Fibroblast of upper back skin (primary cell): ENCODE measurements at places on chromosomes 1 and 21.

GRCh38 chr1:37471345-37472231 is 2.8 kb upstream of the ZC3H12A start:
- peak; percentile 90 for DNase-seq

DNA sequence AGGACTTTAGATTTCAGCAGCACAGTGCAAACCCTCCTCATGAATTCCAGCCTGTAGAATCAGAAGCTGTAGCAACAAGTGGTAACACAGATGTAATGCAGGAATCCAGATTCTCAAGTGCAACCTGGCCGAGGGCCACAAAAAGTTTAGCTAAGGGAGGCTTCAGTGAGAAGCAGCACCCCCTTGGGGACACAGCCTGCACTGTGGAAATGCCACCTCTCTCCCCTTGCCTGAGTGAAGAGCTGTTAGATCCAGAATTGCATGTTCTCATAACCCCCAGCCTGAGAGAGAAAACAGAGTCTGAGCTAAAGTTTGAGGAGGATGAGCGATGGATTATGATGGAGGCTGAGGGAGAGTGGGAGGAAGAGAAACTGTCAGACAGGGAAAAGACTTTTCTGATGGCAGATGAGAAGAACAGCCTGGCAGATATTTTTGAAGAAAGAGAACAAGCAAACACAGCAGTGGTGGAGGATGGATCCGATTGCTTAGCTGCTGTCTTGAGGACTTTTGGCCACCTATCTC is 80.5 kb upstream of the BMP8A start:
- DNase-seq: peak; percentile 97

GRCh38 chr1:2414297-2414958 is 2.1 kb upstream of the PEX10 start:
- peak; percentile 60 for DNase-seq

- no peak for DNase-seq
Measured at GRCh38 chr1:22030473-22030872, 22.0 kb upstream of the CDC42 start.

DNA sequence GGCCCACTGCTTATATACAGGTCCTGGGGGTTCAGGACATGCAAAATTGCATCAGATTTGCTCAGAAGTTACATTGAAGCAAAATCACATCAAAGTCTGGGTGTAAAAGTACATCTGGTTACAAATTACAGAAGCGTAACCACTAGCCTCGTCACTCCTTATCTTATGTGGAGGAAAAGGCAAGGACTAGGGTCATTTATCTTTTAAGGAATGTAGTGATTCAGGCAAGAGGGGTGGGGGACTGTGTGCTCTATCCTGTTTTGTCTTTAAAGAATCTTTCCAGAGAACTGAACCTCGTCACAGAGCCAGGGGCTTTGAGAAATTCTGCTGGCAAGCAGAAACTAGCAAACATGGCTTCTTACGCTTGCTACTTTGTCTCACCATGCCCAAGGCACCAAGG is 61.1 kb upstream of the RAB4A start:
- DNase-seq: peak; percentile 89

GRCh38 chr21:45154511-45155508 is 80.4 kb downstream of the ADARB1 start:
- peak; percentile 72 for DNase-seq

- DNase-seq: peak; percentile 97
Measured at GRCh38 chr1:221101807-221102605, 222.8 kb downstream of the HLX start.

DNA sequence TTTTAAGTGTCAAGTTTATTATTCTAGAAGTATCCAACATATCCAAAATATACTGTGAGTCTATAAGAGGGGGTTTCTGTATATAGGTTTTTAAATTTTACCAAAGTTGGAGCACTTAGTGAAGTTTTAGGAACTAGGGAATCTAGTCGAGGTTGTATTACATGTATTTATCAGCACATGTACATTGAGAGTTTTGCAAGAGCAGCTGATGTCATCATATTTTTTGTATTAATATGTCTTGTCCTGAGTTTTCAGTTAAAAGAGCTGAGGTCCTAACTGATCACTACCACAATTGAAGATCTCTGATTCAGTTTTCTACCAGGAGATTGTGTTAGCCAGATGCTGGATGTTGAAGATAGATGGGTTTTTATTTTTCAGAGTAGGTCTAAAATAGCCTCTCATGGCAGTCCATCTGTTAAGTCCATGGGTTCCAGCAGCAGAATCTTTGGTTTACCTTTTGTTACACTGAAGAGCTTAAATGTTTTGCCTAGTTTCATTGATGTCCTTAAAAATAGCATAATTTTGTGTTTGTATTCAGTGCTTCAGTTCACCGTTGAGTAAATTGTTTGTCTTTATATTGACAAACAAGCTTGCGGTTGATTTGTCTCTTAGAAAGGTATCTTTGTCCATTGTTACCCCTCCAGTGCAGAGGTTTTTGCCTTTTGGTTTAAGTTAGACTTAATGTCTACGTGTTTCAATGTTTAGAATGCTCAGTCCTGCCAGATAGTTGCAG is 16.0 kb downstream of the YBX1 start:
- no peak for DNase-seq

GRCh38 chr1:91745640-91746373 is 140.1 kb downstream of the TGFBR3 start:
- DNase-seq: peak; percentile 46

GRCh38 chr21:41768437-41769042 is 1.7 kb upstream of the RIPK4 start:
- peak; percentile 67 for DNase-seq

DNA sequence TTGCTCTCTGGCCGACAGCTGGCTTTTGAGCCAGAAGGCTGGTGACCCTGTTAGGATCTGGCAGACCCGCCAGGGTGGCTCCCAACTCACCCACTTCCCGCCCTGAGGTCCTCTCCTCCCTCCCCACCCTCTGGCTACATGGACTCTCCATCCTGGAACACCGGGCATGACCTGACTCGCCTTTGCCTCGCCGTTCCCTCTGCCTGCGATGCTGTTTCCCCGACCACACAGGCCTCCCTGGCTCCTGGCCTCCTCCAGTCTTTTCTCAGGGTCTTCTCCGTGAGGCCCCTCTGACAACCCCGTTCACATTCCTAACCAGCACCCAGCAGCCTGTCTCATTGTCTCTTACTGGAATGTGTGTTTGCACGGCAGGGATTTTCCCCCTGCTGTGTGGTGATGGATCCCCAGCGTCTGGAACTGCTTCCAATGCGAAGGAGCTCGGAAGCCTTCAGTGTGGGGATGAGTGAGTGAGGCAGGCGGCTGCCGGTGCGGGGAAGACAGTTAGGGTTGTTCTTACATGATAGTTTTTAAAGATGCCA is 46.0 kb upstream of the POFUT2 start:
- peak; percentile 68 for DNase-seq

DNA sequence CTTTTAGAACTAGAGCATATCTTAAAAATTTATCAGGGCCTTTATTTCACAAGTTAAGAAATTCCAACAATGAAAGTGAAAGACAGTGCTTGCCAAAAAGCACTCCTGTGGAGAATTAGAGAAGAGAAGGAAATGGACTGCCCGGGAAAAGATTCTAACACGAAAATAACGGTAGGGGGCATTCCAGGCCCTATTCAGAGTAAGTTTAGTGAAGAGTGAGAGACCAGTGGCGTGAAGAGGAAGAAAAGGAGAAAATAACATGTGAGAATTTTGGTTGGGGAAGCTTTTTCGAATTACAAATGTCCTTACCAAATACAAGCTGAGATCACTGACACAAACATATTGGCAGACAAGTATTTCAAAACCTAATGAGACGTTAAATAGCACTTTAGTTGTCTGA is 38.4 kb upstream of the RBM34 start:
- DNase-seq: peak; percentile 54

GRCh38 chr21:27164208-27165177 is 197.6 kb upstream of the ADAMTS5 start:
- peak; percentile 17 for DNase-seq

- DNase-seq: no peak
Measured at GRCh38 chr1:26067432-26067911, at the start of gene TRIM63. TSS of gene TRIM63 (minus strand) at chr1:26067630. CDS start at chr1:26067494, 136 bp downstream.

GRCh38 chr21:30271156-30271555 is 11.6 kb downstream of the KRTAP24-1 start:
- DNase-seq: peak; percentile 6

DNA sequence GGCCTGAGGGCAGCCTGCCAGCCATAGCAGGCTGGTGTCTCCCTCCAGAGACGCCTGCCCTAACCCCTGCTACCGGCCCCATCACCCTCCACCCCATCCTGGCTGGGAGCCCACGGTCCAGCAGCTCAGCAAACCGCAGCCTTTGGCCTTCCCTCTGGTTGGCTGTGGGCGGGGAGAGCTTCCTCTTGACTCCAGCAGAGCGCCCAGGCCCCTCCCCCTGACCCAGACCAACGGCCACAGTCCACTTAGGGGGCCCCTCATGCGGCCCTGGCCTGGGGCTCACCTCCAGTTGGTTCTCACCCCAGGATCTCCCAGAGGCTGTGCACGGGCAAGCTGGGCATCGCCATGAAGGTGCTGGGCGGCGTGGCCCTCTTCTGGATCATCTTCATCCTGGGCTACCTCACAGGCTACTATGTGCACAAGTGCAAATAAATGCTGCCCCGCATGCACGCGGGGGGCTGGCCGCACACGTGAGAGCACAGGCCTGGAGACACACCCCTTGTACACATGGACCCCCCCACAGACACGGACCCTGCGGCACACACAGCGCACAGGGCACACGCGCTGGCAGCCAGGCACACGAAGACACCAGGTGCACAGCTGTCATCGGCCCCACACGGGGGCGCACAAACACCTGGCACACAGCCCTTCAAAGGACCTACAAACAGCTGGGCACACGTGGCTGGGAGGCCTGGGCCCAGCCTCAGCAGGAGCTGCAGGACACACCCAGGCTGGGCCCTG is 3.1 kb downstream of the SMIM1 start:
- DNase-seq: peak; percentile 67

DNA sequence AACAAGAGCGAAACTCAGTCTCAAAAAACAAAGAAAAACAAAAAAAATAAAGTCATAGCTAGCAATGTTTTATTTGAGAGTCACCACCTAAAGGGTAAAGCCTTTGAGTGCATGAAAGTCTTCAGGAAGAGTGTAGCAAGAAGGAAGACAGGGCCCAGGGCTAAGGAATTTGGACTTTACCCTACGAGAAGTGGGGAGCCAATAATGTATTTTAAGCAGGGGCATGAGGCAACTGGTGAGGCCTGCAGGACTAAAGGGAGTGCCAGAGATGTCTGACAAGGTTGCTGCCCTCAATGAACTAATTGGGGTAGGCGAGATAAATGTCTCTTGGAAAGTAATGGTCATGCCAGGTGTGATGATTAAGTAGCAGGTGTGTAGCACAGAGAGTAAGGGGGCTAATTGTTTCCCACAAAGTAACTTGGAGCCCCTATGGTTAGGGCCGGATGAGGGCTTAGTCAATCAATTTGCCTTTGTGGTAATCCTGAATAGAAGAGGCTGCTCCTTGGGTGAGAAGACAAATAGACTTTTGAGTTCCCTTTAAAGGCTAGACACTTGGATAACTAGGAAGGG is 31.6 kb upstream of the CACNA1E start:
- DNase-seq: no peak

- peak; percentile 93 for DNase-seq
Measured at GRCh38 chr1:178645808-178646200, 79.2 kb upstream of the RALGPS2 start.

DNA sequence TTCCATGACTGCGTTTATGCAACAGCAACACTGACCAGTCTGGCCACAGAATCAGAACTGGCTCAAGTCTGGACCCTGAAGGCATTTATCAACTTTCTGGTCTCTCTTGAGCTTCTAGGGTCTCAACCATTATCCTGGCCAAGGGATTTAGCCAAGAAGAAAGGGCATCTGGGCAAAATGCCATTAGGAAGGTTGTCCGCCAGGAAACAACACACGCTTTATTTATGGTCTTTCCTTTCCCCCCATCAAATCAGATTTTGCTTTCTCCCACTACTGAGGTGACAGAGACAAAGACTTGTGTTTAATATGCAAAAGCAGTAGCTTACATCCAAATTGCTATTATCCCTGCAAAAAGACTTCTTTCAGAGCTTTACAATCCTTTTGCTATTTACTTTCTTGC is 81.6 kb upstream of the PPP2R5A start:
- no peak for DNase-seq

DNA sequence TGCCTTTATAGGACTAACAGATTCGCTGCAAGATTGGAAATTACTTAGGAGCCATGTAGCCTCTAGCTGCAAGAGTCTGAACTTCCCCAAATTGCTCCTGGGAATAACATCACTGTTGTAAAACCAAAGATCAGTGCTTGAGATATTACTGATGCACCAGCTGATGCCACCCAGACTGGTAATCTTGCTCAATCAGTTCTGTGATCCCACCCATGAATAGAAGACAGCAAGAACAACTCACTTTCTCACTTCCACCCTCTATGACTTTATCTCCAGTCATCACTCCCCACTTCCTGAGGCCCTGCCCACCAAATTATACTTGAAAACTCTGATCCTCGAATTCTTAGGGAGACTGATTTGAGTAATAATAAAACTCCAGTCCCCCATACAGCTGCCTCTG is 1011.1 kb downstream of the PLA2G4A start:
- no peak for DNase-seq

GRCh38 chr1:202264726-202265125 is 71.1 kb downstream of the LGR6 start:
- DNase-seq: no peak

DNA sequence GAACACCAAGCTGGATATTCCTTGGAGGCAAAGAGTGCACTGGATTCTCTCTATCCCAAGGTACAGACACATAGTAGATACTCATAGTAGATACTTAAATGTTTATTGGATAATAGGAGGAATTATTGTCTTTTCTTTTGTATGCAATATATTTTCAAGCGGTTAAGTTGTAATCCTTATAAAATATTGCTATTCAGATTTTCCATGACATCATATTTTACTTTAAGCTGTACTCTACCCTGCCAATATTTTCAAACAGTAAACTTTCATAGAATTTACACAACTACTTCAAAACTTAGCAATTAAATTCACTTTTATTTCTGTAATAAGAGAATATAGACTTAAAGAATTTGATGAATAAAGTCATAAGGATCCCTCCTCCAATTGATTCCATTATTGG is 546.5 kb upstream of the CAMK1G start:
- DNase-seq: no peak

- peak; percentile 31 for DNase-seq
Measured at GRCh38 chr1:72369069-72369757, 86.9 kb upstream of the NEGR1 start.

DNA sequence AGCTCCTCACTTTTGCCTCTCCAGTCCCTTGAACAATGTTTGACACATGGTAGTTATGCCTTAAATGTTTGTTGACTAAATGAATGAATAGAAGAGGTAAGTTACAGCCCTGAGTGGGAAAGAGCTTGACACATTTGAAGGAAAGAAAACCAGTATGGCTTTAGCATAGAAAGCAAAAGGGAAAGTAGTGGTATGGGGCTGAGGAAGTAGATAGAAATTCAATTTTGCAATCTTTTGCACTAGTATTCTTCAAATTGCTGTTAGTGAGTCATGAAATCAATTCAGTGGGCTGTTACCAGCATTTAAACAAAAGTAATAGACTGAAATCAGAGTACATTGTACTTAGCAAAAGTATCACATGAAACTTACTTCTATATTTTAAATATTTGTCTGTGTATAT is 21.1 kb downstream of the PLA2G4A start:
- DNase-seq: no peak
